AML-193 (cell line): ENCODE measurements at places on chromosomes 7 and 10.

DNA sequence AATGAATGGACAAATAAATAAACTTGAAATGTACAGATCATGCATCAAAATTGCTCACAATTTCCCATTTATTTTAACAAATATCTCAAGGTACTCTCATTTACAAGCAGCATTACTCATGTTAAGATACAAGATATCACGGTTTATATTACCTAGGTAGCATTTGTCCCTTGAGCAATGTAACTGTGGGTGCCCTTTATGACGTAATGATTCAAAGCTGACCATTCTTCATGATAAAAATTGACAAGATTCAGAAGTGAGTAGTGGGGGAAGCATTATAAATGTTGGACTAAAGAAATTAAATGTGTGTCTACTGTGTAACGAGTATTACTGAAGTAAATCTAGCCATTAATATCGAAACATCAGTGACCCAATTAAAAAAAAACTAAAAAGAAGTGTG lies 68.2 kb upstream of the GRM8 start:
- no peak for DNase-seq

GRCh38 chr7:22074897-22075296 lies 129.2 kb upstream of the CDCA7L start:
- DNase-seq: no peak

DNA sequence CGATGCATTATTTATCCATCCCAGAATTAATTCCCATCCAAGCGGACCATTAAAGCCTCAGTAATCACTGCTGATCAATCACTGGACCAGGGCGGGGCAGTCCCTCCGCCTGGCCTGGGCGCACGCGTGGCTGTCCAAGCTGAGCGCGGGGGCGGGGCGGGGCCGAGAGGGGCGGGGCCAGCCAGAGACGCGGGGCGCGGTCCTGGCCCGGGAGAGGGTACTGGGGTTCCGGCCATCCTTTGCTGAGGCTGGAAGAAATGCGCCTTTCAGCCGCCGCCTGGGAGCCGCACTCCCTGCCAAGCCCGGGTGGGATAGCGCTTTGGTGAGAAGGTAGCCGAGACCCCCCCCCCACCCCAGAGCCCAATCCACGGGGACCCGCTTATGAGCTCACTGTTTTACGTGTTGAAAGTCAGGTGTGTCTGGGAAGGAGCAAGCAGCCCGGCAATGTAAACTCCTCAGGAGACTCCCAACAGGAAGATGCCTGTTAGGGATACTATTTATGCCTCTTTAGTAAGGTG lies at the start of gene ARHGAP22:
ARHGAP22 (minus strand) TSS at position 83 of the 518 bp plus-strand sequence. CDS start 277 bp downstream, outside the sequence.
- DNase-seq: no peak

DNA sequence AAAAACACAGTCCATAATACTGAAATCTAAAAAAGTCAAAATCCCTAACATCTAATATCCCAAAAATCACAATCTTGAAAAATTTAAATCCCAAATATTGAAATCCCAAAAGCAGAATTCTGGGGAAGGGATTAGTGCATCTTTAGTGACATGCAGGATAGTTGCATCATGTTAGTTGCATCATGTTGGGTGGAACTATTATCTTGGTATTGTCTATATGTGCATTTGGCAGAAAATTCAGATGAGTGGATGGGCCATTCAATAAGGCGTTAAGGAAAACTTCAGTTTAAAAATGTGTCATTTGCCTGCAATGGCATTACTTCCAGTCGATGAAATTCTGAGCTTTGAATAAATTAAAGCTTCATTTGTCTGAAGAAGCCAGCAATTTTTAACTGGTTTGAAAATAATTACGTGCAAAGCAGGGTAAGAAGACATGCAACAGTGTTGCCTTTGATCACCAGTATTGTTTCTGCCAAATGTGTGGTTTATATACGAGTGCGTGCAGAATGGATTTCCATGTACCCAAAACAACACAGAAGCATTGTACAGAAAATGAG lies 221.4 kb upstream of the NFE2L3 start:
- DNase-seq: no peak

- DNase-seq: no peak
Observed at GRCh38 chr7:134587750-134588149, 38.8 kb downstream of the AKR1B15 start.

DNA sequence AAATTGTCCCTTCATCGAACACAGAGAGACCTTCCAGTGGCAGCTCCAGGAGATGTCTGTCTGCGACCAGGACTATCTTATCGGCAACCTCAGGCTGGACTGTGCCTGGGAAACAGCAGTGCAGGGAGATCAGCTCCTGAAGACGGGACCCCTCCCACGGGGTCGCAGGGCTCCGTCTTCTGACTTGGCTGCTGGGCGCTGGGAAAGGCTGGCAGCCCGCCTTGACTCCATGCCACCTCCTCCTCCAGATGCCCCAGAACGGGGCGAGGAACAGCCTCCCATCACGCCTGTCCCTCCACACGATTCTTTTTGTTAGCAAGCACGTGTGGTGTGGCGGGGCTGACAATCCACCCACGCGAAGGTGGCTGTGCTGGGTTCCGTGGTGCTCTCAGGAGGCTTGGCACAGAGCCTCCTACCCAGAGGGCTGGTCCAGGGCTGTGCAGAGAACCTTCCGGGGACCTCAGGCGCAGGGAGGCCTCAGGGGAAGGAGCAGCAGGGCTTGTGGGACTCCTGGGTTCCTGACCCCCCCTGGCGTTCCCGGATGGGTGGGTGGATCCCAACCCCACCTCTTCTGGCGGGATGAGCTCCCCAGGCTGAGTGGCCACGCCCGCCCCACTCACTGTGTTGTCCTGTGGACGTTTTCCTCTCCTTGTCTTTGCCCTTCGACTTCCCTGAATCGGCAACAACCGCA lies 47.6 kb upstream of the NKX6-2 start:
- DNase-seq: no peak

GRCh38 chr10:87585565-87586514 lies 73.8 kb upstream of the PAPSS2 start:
- DNase-seq: no peak

DNA sequence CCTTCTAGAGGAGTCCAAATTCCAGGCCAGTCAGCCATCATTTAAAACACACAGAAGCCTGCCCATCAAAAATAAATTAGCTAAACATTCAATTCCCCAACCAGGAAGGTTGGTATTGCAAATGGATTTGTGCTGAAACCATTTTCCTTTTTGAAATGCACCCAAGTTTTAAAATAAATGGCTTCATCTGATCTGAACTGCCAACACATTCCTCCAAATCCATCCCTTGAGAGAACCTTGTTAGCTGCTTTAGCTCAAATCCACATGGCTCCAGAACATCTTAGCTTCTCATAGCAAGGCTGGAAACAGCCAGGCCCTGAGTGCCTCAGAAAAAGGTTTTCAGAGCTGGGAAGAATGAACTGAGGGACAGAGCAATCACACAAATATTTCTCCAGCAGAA lies 306.3 kb downstream of the FZD1 start:
- no peak for DNase-seq

DNA sequence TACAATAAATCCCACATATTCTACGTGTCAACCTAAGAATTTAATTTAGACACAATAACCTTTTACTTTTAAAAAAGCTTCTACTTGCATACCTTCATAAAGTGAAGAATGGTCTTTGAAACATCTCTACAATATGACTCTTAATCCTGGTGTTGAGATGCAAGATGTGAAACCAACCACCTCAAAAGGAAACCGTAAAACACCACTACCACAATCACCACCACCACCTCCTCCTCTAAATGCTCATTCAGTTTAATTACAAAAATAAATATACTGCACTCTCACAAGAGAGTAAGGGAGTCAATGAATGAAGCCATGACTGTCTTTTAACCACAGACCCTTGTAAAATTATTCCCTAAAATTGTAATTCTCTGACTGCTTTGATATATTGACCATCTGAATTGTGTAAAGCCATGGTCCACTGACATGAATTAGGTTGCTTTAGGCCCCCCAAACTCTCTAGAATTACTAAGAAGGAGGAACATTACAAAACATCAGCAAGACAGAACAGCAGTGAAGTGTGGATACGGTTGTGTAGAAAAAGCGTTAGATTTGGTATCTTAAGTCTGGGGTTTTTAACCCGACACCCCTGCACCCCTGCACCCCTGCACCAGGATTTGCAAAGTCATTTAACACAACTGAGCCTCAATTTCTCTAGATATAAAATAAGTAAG lies 171.4 kb downstream of the SFMBT2 start:
- DNase-seq: no peak

GRCh38 chr10:2682491-2682890 lies 384.9 kb upstream of the PFKP start:
- DNase-seq: no peak

GRCh38 chr7:120738816-120739215 lies 119.1 kb downstream of the TSPAN12 start:
- DNase-seq: no peak

GRCh38 chr10:35397953-35398352 lies 61.6 kb downstream of the CCNY start:
- DNase-seq: no peak

DNA sequence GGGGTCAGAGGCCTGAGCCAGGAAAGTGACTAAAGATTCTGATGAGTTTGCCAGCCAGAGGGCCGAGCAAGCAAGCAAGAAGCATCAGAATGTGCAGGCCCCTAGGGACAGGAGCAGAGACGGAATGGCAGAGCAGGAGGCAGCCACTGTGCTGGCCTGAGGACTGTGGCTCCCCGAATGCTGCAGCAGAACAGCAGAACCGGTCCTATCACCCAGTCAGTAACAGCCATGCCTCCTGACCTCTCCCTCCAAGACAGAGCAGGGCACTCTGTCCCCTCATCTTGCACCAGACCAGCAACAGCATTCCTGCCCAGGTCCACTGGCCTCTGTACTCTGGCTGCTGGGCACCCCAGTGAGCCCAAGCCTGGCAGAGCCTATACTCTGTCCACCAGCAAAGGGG lies 85.9 kb downstream of the ARHGAP22 start:
- no peak for DNase-seq

DNA sequence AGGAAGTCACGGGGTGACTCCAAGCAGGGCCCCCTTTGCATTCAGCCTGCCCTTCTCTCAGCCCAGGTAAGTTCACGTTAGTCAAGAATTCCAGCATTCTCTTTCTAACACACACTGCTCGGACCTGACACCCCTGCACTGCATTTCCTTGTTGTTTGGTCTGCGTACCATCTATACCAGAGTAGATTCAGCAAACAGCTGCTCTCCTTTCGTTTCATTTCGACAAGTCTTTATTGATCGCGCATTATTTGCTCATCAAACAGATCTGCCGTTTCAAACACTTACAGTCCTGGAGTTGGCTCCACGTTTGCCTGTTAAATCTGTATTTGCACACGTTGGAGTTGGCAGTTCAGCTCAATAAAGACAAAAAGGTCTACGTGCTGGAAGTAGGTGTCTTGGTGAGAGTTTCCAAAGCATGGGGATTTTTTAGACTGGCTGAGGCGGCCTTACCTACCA lies 495.1 kb downstream of the RPS24 start:
- no peak for DNase-seq

DNA sequence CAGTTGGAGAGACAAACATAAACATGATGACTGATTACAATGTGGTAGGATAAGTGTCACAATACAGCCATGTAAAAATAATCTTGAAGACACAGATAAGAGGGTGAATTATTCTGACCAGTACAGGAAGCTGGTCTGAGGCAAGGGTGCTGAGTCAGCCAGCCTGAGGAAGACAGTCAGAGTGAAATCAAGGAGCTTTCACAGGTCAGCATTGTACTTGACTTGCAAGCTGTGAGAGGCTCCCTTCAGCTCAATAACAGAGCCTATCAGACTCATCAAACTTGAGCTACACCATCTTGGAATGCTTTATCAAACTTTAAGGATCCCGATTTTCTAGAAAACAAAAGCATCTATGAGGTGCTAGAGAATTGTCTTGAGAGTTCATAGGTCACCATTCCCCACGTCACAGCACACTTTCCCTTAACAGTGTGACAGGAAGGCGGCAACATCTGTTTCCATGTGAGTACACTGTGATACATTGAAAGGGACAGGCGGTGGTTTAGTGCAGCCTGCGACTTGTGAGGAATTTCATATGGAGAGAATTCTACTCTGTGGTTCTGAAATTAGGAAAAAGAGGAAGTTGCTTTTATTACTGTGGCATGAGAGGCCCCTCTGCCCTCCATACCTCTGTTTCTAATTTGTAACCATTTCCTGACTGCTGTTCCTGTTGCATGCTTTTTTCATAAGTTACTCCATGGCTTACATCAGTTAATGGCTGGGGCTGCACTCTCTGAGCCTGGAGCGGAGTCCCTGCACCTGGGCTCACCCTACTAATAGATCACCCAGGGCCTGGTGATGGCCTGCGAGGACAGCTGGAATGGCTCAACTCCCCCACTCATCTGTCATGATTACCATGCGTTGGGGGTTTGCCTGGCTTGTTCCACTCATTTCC lies 417.1 kb downstream of the SUGCT start:
- peak; percentile 85 for DNase-seq
